ENCODE measurements at places on chromosomes 16 and 17.

GRCh38 chr17:37089956-37090355, 141.2 kb downstream of the AATF start:
- DNase-seq, result no peak

DNA sequence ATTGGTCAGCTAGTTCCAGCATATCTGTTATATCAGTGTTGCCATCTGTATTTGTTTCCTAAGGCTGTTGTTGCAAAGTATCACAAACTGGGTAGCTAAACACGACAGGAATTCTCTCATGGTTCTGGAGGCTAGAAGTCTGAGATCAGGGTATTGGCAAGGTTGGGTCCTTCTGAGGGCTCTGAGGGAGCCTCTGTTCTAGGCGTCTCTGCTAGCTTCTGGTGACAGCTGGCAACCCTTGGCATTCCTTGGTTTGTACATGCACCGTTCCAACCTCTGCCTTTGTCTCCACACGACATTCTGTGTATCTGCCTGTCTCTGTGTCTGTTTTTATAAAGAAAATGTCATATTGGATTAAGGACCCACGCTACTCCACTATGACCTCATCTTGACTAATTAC, 219.9 kb upstream of the NLRP1 start:
- no peak for DNase-seq

DNA sequence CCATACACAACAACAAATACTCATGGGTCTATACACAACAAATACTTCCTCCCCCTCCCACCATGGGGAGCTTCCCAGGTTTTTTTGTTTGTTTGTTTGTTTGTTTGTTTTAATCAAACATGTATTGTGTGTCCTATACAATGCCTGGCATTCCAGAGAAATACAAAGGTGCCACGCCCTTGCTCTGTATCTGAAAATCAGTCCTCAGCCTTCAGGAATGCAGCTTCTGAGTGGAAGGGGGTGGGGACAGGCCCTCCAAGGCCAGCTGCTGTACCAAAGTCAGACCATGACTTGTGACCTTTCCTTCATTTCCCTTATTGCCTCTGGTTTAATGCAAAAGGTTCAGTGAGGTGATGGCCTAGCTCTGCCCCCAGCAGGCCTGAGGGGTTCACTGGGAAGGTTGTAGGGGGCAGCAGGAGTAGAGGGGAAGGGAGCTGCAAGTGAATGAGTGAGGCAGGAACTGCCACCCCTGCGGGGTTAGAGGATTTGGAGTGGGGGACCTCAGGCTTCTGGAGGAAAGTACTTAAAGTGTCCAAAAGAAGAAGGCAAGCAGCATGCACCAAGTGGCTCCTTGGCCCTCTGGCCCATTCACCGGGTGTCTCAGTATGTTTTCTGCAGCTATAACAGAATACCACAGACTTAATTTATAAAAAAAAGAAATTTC, 105.2 kb downstream of the CLEC16A start:
- no peak for DNase-seq

DNA sequence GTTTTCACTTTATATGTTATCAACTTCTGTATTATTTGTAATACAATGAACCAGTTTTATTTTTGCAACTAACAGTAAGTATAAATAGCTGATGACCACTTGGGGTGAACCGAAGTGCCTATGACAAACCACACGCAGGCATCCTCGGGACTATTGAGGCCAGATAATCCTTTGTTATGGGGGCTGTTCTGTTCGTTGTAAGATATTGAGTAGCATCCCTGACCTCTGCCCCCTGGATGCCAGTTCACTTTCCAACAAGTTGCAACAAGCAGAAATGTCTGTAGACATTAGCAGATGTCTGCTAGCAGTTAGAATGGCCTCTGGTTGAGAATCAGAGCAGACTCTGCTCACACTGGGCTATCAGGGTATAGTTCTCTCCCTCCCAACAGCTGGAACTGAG, 277.0 kb downstream of the WWOX start:
- no peak for DNase-seq

- DNase-seq, result no peak
These were observed 729.4 kb downstream of the CDH11 start for GRCh38 chr16:64392456-64392855.

- DNase-seq, result no peak
These were observed 48.0 kb downstream of the ABCC6 start for GRCh38 chr16:16175296-16175695.

DNA sequence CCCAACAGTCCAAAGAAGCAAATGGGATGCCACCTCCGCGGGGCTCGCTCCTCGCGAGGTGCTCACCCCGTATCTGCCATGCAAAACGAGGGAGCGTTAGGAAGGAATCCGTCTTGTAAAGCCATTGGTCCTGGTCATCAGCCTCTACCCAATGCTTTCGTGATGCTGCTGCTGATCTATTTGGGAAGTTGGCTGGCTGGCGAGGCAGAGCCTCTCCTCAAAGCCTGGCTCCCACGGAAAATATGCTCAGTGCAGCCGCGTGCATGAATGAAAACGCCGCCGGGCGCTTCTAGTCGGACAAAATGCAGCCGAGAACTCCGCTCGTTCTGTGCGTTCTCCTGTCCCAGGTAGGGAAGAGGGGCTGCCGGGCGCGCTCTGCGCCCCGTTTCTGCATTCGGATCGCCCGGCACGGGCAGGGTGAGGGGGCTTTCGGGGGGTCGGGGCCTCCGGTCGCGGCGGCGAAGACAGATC, at the start of gene CDH13:
TSS of gene CDH13 (plus strand) at position 179 of the 471 bp plus-strand sequence.
- no peak for DNase-seq

DNA sequence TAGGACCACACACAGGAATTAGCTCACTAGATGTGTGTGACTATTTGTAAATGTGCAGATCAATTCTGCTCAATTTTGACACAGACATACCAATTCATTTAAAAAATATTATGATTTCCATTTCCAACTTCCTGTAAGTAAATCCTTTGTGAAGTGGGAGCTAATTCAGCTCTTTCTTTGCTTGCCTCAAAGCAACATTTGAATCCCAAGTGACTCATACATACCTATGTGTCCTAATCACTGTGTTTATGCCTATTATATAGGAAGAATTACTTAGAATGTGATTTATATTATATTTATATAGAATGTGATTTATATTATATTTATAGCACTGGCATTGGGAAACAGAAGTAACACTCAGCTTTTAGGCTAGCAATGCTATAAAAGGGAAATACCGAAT, 195.9 kb upstream of the C17orf78 start:
- DNase-seq, result no peak

- DNase-seq, result no peak
These were observed 113.0 kb downstream of the COPRS start for GRCh38 chr17:31745964-31746600.

- DNase-seq, result no peak
These were observed 32.5 kb downstream of the WIPF2 start for GRCh38 chr17:40251576-40251975.

DNA sequence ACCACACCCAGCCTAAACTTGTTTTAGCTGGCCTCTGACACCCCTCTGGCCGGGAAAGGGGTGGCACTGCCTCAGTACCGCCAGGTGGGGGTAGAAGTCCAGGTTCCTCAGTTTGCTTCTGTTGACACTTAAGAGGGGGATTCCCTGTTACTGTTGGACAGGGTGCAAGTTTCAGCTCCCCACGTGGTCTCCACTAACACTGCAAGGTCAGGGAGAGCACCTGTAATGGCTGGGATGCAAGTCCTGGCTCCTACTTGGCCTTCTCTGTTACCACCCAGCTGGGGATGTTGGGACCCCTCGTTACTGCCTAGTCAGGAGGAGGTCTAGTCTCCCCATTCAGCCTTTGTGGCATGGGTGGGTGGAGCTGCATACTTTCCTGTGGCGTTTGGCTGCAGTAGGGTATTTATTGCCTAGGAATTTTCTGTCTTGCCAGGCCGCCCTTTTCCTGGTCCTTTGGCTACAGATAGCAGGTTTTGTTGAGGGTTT, 10.6 kb upstream of the MFAP4 start:
- no peak for DNase-seq

DNA sequence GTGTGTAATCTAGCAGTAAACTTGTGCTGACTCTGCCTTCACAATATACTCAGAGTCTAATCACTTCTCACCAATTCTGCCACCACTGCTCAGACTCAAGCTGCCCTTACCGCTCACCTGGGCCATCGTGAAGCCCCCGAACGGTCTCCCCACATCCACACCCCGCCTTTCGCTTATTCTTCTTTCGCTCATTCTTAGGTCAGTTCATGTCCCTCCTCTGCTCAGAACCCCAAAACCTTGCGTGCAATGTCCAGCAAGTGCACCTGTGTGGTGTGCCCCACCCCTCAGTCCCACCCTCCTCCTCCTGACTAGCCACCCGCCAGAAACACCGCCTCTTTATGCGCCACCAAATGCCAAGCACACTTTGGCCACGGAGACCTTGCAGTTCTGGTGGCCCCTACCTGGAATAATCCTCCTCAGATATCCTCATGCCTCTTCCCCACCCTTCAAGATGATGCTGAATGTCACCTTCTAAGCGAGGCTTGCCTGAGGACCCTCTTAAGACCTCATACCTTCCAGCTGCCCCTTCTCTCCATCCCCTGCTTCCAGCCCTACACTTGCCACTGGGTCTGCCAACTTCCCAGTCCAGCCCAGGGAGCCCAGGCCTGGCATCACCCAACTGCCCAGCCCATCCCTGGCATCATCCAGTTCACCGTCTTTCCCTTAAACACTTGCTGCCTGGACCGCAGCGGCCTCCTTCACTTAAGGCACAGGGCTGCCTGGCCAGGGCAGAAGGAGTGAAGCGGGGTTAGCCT, 34.3 kb upstream of the RBFOX3 start:
- DNase-seq, result no peak

DNA sequence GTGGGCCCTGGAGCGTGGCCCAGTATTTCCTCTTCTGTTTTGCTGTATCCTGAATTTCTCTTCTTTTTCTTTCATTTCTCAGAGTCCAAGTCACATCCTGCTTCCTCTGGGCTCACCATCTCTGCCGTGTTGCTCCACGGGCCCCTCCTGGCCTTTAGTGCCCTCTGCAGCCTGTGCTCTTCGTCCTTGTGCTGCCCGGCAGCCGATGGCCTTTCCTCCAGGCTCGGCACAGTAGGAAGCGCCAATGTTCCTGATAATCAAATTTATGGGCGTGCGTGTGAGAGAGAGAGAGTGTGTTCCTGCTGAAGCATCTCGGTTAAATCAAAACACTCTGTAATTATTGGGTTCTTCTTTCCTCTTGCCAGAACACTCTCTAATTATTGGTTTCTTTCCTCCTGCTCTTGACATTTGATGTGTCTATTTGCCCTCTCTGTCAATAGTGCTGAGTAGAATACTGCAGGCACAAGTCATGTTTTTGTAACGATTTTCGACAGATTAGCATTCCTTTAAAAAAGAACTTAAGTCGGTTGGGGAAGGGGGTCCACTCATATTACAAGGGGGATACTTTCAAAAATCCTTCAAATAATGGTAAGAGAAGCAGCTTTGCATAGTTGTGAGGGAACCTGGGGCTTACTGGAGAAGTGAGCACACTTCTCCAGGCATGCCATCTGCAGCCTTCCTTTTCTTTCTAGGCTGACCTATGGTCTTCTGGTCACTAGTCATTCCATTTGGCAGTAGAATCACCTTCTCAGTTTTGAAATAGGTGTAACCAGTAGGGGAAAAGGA, 126.6 kb downstream of the RPTOR start:
- no peak for DNase-seq

DNA sequence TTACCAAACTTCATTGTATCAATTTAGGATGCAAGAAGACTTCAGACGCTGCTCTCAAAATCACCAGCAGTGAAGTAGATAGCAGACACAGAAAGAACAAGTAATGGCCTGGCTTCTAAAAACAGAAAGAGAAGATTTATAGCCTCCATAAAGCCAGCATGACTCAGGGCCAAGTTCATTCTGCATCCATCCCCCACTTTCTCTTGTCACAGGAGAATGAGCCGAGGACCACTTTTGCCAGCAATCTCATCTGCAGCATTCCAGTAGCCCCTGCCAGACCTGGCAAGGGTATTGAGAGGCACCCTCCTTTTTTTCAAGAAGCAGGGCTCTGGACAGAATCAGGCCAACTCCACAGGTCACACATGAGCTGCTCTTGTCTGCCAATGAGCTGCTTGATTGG, 355.4 kb upstream of the SOX9 start:
- DNase-seq, result no peak

DNA sequence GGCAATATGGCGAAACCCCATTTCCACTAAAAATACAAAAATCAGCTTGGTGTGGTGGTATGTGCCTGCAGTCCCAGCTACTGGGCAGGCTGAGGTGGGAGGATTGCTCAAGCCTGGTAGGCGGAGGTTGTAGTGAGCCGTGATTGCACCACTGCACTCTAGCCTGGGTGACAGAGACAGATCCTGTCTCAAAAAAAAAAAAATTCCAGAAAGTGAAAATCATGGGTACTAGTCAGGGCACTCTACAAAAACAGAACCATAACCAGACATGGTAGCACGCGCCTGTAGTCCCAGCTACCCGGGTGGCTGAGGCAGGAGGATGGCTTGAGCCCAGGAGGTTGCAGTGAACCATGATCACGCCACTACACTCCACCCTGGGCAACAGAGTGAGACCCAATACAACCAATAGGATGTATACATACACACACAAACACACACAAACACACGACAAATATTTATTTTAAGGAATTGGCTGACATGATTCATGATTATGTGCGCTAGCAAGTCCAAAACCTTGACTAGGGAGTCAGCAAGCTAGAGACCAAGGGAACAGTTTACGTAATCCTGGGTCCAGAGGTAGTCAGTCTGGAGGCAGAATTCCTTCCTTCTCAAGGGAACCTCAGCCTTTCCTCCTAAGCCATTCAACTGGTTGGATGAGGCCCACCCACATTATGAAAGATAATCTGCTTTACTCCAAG, 11.6 kb upstream of the GP1BA start:
- DNase-seq, result no peak

DNA sequence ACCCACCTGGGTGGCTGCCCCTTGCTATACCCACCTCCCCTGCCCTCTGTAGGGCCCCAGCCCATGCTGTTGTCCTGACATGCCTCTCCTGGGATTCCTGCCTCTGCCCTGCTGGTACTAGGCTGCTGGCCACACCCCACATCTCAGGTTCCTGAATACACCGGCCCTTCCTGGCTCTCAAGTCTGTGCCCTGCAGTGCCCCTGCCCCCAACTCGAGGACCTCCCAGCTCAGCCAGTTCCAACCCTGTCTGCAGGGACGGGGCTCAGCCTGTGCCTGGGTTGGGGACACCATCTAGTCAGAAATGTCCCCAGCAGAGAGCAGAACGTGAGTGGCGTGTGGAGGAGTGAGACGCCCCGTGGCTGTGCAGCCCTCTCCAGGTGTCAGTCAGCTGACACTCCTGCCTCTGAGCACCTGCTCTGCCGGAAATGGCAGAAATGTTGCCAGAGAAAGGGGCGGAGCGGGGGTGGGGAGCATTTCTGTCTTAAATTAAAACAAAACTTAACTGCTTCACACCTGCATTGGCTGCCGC, 28.7 kb downstream of the ACSF3 start:
- DNase-seq, result no peak

GRCh38 chr17:48530887-48531272, at the start of gene HOXB1:
Gene HOXB1 (minus strand): TSS chr17:48531011. CDS start chr17:48530904, 107 bp downstream.
- no peak for DNase-seq

Data from bone marrow (tissue), 2 donors.